ENCODE measurements at places on chromosomes 4 and X.

DNA sequence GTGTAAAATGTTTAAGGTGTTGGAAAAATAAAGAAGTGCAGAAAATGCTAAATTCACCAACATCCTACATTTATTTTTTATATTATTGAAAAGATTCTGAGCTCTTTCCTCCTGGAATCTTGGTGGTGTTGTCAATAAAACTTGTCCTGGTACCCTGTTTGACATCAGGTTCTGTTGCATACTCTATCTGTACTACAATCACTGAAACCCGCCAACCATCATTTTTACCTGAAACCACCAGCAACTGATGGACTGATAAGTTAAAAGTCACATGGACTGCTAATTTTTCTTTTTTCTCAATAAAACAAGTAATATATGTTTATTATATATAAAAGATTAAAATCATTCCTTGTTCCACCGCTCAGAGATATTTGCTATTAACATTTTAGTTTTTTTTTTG is 23.4 kb downstream of the STAP1 start:
- DNase-seq: no peak

- DNase-seq: peak; percentile 62
Observed at GRCh38 chrX:153981771-153982533, 9.4 kb downstream of the TMEM187 start.

- no peak for DNase-seq
Observed at GRCh38 chrX:84322083-84322827, 134.3 kb upstream of the RPS6KA6 start.

- DNase-seq: no peak
Observed at GRCh38 chrX:43314525-43314924, 341.6 kb upstream of the MAOA start.

DNA sequence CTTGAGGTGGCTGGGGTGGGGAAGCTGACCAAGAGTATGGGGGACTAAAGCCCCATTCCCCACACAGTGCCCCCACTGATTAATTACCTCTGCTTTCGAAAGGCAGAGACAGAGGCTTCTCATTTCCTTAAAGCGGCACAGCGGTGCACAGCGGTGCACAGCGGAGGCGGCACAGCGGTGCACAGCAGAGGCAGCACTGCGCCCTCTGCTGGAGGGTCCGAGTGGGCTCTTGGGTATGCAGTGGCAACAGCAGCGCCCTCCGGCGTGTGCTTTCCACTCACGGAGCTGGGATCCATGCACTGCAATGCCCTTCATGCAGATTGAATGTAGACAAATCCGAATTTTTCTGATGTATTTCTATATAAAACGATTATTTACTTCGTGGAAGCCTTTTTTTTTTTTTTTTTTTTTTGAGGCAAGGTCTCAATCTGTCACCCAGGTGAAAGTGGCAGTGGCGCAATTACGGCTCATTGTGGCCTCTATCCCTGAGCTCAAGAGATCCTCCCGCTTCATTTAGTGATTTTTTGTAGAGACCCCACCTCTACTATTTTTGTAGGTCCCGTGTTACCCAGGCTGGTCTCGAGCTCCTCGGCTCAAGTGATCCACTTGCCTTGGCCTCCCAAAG is 19.7 kb upstream of the PRPS2 start:
- DNase-seq: peak; percentile 57

DNA sequence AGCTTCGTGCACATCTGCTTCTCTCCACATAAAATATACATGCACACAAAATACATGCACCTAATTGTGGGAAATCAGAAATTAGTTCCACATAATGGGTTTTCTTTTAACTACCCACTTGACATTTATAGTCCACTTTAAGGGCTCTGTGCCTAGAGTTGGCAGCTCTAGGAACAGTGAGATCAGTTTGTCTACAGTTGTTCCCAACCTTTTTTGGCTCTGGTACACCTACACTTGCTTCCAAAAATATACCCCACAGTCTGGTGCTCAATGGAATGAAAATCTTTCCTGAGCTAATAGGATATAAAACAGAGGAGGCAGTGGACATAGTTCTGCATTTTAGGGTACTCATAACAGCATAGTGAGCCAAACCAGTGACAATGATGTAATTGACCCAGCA is 36.1 kb downstream of the HDAC8 start:
- DNase-seq: no peak

DNA sequence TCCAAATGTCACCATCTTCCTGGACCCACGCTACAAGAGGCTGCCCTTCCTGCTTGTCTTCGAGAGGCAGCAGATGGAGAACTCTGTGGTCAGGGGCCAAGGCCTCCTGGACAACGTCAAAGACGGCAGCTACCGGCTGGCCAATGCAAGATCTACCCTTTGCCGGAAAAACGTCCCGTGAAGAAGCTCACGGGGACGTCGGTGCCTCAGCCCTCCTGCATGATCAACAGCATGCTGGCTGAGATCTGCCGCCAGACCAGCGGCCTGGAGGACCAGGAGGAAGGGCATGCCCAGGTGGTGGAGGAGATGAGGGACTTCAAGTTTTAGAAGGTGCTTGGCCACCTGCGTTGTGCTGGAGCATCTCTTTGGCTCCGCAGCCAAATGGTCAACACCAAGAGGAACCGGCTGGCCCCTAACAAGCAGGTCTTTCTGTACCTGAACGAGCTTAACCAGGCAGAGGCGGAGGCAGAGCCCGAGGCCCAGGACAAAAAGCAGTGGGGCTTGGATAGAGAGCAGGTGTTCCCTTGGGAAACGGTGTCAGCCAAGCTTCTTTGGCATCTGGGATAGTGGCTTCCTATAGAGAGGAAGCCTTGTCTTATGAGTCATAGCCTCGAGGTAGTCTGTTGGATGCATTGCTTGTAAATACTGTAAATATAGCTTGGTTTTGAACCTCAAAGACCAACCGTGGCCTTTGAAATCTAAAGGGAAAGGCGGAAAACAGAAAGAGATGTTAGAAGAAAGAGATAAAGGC is 94.8 kb upstream of the ELOVL6 start:
- DNase-seq: no peak

DNA sequence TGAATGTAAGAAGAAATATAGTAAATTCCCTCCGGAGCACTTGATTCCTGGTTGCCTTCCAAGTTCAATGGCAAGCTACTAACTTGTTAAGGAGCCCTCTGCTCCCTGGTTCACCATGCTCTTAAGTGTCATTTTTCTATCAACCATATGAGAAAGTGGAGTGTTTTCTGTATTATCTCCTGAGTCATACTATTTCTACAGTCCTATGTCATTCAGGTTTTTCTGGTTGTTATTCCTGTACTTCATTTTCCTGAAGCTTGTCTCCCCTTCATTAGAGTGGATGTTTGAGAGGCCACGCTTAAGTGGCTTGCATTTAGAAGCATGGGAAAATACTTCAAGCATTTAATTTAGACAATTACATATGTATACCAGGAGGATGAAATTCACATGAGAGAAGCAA is 14.7 kb upstream of the EPGN start:
- DNase-seq: no peak

- no peak for DNase-seq
Observed at GRCh38 chrX:73826996-73827395, 264.0 kb downstream of the CHIC1 start.

DNA sequence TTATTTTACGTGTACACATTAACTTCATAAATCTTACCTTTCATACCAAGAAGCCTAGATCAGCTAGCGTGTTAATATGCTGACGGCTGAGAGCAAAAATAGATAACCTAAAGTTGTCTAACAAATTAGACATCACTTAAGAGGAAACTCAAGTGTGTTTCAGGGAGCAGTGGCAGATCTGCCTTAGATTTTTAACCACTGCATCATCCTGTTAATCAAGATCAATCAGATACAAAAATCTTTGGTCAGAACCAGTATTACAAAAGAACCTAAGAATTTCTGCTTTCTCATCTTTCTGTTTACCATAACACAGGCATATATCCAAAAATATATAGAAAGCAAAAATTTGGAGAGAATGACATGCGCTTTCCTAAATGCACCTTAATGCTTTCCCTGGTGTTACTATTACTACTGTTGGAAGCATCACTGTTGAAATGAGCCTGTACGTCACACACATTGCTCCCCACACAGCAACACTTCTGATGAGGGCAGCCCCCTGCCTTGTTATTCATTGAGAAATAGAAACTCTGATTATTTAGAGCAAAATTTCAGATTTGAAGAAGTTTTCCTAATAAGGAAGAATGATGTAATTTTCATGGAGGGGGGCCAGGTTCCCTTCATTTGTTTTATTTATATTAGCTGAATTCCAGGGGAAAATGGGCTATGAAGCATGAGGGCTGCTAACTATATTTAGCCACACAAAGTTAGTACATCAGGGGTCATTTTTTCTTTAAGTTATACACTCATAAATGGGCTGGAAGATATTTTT is 152.3 kb downstream of the CBR4 start:
- no peak for DNase-seq

- DNase-seq: peak; percentile 2
Observed at GRCh38 chr4:141133146-141133998, at the start of gene RNF150. Gene RNF150, minus strand, starts transcription at chr4:141133469.

DNA sequence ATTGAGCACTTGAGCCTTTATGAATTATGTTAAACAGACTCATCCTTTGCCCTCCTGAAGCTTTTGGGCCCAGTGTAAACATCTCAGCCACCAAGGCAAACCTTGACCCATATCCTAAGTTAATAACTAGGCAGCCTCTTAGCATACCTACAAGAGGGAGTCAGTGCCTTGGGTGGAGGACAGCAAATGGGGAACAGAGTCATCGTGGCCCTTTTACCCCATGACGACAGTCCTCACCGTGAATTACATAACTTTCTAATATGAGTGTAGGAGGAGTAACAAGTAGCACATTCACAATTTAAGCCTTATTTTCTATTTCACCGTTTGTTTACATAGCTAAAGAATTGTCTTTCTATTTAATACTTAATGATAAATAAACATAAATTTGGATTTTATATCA is 16.8 kb downstream of the CLDN22 start:
- DNase-seq: no peak

DNA sequence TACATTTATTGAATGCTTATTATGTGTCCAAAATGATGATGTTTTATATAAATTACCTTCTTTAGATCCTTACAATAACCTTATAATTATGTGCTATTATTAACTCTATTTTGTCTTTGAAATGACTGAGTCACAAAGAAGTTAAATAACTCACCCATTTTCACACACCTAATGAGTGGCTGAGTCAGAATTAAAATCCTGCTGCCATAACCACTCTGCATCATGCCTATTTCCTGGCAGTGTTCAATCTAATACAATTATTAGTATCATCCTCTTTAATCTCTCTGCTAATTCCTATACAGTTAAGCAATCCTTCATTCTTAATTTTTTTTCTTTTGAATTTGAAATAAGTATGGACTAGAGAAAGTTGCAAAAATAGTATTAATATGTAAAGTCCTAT is 342.9 kb downstream of the CFAP299 start:
- no peak for DNase-seq

DNA sequence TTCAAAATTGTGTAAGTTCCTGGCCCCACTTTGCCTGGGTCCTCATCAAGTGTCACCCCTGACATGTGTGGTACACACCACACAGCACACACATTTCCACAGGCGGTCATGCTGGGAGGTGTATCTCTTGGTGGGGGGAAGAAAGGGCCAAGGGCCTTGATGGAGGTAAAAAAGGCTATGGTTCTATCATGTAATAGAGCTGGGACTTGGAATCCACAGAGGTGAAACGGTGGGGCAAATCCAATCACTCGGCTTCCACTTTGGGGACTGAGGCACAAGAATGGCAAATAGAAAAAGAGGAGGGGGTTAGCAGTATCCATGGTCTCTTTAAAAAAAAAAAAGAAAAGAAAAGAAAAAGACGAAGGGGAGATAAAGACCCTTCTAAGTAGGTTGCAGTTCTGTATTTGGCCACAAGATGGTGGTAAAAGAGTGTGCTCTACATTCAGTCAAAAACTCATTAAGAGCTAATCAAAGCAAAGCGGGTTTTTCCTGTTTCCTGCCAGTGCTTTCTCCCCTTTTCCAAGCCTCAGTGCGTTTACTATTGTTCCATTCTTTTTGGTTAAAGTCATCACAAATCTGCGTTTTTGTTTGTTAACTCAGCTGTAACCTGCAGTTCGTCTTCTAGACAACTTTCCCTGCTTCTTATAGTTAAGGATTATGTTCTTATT is 37.0 kb upstream of the ATP6AP2 start:
- DNase-seq: no peak

DNA sequence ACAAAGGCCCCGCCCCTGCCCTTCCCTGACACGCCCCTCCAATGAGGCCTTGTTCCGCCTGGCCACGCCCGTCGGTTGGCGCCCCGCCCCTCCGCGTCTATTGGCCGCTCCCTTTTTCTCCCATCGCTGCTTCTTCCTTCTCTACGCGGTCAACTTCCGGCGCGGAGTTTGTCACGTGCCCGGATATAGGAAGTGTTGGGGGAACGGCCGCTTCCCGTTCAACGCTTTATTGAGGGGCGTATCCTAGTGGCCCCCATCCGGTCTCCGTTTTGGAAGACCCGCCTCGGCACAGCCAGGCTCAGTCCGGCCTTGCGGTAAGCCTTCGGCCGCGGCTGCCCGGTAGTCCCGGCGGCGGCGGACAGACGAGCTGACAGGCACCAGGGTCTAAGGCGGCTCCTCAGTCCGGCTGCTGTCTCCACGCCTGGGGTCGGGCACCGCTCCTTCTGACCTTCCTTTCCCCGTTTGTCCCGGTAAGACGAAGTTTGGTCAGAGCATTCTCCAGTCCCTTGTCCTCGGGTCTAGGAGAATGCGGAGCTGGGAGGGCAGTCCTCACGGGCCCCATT is at the start of gene EXOC1:
Gene EXOC1, plus strand, starts transcription at position 165 of the 563 bp plus-strand sequence. CDS start 4,676 bp downstream, outside the sequence.
- DNase-seq: peak; percentile 93

- DNase-seq: no peak
Observed at GRCh38 chrX:2286731-2287130, 214.0 kb downstream of the DHRSX start.

DNA sequence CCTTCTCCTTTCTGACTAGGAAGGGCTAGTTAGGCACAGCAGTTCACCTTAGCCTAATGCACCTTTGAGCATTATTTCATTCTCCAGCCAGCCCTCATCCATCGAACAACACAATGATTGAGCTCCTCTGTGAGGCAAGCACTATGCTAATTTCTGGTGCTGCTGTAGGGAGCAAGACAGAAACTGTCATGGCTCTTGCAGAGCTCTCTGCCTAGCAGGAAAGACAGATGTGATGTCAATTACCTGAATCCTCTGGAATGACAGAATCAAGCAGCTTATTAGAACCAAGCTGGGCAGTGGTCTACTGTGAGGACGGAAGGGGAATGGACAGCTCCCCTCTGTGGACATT is 256.1 kb upstream of the NOCT start:
- no peak for DNase-seq
